ENCODE measurements at places on chromosomes 5 and 9.

DNA sequence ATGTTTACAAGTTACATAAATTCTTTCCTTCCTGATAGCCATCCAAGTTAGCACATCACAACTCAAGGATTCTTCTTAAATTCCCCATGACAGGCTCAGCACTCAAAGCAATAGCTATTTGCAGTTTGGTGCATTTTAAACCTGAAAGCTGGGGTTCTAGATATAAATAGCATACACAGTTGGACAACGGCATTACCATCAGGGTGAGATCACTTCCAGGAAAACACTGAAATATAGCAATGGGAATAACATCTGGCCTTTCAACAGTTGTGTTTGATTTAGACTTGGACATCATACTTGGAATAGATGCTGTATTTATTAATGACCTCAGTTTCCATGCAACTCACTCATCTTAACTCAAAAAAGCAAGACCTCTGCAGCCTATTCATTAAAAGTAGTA is 24.7 kb upstream of the LECT2 start:
- DNase-seq: no peak

- no peak for DNase-seq
These were observed 28.6 kb downstream of the DDX31 start for GRCh38 chr9:132641216-132641615.

DNA sequence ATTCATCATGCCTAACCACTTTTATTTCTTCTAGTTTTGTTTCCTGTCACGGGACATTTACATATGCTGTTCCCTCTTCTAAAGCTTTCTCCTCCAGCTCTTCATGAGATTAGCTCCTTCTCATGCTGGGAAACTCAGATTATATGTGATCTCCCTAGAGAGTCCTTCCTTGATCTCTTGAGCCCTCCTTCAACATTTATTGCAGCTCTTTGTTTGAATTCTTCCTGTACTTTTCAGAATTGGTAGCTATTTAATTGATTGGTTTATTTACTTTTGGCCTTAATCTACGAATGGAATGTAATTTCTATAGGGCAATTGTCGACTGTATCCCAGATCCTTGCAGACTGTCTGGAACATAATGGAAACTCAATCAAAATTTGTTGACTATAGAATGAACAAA is 9.7 kb upstream of the TRPM3 start:
- DNase-seq: no peak

GRCh38 chr5:138631096-138631928 is 56.1 kb upstream of the HSPA9 start:
- no peak for DNase-seq

- DNase-seq: no peak
These were observed 3.1 kb downstream of the FBLL1 start for GRCh38 chr5:168531987-168532864.

GRCh38 chr5:134240421-134240962 is 14.6 kb upstream of the PPP2CA start:
- DNase-seq: peak; percentile 52

GRCh38 chr9:116191576-116192415 is 38.2 kb downstream of the PAPPA start:
- no peak for DNase-seq

All from retinal pigment epithelial cell (primary cell).